ENCODE measurements at places on chromosomes 16 and 17.

GRCh38 chr16:87042551-87043230, 274.5 kb downstream of the C16orf95 start:
- no peak for DNase-seq

DNA sequence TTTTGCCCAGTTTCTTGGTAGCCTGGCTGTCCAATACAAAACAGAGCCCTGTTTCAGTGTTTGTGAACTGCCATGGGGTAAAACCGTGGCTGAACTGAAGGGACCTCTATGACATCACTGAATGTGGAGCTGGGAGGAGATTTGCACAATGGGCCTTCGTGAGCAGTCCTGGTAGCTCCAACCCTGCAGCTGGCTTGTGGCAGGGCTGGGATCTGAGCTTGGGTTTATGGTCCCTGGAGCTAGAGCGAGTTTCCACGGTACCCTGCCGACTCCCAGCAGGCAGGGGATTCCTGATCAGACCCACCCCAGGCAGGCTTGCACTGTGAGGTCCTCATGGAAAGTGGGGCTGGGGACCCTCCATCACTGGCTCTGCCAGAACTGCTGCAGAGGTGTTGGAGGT, 247.0 kb downstream of the GSG1L start:
- DNase-seq = no peak

DNA sequence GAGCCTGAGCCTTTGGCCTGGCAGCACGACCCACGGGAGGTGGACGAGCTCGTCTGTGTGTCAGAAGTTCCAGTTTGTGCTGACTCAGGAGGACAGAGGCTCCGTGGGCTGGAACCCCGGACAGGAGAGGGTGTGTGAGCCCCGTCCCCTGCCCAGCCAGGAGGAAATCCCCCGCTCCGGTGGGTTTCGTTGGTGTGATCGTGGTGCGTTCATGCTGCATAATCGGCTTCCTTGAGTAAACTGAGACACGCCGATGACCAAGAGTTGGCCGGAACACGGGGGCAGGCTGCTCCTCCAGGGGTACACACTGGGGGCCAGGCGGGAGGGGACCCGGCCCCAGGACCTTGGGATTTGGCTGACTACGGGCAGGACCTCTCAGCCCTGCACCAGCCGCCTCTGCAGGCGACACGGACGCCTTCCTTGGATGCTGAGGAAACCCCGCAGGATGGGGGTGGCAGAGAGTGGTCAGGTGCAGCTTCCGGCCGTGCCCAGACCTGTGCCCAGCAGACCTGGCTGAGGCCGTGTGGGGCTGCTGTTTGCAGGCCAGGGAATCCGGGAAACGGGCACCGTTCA, 8.5 kb downstream of the METRNL start:
- no peak for DNase-seq

DNA sequence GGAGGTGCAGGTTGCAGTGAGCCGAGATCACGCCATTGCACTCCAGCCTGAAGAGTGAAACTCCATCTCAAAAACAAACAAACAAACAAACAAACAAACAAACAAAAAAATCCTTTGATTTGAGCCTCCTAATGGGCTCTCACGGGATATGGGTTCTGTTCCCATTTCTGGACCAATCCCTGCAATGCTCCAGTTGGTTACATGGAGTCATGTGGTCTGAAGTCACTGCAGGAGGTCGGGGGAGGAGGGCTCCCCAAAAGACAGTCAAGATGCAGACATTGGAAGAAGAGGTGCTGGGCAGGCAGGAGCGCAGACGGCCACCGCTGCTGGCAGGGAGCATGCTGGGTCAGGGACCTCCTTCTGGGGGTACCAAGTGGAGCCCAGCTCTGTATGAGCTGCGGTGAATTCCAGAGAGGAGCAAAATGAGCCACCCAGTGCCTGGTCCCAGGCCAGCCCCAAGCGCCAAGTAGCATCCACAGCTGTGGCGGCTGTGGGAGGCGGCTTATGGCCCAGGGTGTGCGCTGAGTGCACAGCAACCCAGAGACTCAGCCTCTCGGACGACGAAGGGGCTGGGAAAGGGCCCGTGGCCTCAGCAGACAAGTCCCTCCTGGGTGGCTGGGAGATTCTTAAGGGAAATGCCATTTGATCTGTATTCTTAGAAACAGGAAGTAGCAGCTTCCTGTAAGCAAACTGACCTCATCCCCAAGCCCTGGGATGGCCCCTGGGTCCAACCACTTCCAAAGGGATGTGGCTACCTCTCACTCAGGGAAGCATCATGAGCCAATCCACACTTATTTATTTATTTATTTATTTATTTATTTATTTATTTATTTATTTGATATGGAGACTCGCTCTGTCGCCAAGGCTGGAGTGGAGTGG, 19.6 kb upstream of the ATP2A3 start:
- DNase-seq = no peak

DNA sequence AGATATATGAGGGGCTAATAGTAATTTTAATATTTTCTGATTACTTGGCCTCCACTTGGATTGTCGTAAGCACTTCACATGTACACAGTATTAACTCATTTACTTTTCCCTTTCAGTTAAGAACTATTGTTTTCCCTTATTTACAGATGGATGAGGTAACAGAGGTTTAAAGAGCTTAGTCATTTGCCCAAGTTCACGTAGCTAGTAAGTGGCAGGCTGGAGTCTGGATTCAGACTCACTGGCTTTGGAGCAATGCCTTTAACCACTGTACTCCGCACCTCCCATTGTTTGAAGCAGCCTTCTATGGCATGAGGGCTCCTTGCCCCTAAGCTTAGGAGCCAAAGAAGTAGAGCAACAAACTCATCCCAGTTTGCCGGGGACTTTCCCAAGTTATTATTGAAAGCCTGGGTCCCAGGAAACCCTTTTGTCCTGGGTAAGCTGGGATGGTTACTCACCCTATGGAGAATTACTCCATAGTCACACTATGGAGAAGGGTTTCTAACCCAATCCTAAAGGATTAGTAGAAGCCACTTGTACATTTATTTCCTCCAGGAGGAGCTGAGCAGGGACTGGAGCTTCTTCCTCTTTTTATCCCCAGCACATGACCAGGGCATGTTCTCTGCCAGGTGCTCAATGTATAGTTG, 12.3 kb downstream of the FOXL1 start:
- DNase-seq = no peak

GRCh38 chr16:58814348-58814801, 80.3 kb upstream of the GOT2 start:
- DNase-seq = peak; percentile 6

- no peak for DNase-seq
These were observed 46.8 kb downstream of the TIMM22 start for GRCh38 chr17:1043601-1044251.

DNA sequence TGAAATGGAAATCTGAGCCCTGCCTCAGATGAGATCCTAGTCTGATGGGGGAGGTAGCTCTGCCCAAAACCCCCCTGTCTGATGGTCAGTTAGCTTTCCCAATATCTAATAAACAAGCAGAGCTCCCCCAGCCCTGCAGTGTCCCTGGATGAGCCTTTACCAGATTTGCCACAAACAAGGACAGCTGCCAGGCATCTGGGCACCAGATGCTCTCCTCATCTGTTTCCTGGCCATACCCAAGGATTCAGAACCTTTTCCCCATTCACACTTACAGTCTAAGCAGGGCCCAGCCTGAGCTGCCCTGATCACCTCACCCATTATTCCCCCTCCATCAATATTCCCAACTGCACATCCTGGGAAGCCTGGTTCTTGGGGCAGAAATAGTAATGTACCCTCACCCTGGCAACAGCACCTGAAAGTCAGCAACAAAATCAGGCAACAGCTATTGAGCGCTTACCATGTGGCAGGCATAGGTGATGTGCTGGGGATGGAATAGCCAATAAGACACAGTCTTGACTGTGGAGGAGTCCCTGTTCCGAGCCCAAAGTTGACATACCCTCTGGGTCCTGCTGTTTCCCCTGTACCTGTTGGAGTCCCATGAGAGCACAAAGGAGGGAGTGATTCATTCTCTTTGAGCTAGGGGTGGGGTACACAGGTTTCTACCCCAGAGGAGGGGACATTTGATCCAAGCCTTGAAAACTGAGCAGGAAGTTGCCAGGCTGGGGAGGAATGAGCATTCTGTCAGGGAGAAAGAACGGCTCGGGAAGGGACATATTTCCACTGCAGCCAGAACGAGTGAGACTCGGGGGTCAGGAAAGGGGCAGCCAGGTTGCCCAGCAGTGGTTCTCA, 147.4 kb downstream of the TMEM132E start:
- no peak for DNase-seq

DNA sequence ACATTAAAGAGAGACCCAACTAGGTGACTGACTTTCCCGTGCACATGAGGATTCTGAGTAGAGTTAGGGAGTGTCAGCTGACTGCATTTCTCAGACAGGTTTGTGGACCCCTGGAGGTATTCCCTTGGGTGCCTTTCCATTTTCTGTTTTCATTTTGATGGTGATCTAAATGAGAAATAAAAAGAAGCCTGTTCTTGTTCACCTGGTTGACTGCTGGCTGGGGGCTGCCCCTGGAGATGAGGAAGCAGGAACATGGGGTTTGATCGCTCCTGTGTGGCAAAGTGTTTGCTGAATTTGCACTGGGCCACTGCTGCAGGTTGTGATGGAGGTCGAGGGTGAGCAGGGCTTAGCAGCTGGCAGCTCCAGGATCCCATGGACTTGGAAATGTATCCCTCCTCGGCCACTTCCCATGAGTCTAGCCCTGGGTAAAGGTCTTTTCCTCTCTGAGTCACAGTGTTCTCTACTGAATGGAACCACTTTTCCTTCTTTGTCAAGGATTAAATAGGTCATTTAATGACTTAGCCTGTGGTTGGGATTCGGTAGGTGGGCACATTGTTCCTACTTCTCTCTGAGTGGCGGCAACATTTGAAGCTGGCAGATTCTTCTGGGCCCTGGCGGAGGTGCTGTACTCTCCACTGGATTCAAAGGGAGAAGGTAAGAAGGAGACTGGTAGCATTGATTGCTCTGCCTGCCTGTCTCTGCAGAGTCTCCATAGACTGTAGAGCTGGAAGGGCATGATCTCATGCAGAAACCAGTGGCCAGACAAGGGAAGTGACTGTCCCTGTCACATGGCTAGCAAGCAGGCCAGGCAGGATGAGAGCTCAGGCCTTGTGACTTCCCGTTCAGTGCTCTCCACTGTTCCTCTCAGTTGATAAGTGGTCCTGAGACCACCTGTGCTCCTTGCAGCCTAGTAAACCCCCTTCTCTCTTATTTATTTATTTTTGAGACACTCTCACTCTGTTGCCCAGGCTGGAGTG, 17.9 kb downstream of the SNX29 start:
- DNase-seq = no peak

Data from T-cell (primary cell).